ENCODE measurements at places on chromosomes 1 and 21.

DNA sequence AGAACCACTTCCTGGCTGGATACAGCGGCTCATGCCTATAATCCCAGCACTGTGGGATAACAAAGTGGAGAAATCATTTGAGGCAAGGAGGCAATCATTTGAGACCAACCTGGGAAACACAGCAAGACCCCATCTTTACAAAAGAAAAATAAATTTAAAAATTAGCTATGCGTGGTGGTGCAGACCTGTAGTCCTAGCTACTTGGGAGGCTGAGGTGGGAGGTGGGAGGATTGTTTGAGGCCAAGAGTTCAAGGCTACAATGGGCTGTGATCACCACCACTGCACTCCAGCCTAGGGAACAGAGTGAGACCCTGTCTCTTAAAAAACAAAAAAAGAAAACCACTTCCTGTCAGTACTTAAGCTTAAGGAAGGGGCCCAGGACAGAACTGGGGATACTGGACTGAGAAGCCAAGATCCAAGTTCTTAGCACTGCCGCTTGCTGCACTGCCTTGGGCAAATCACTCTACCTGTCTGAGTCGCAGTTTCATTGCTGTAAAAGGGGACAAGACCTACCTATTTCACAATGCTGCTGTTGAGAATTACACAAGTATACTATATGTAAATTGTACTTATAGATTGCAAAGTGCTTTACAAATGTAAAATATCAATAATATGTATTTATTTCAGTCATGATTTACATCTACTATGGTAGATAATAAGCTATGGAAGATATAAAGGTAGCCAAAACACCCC is 154.9 kb downstream of the RERE start:
- no peak for ATAC-seq

- ATAC-seq = no peak
These were observed 120.1 kb downstream of the SYT2 start for GRCh38 chr1:202590126-202590525.

GRCh38 chr21:15061279-15061678 is 3.5 kb downstream of the NRIP1 start:
- ATAC-seq = no peak

DNA sequence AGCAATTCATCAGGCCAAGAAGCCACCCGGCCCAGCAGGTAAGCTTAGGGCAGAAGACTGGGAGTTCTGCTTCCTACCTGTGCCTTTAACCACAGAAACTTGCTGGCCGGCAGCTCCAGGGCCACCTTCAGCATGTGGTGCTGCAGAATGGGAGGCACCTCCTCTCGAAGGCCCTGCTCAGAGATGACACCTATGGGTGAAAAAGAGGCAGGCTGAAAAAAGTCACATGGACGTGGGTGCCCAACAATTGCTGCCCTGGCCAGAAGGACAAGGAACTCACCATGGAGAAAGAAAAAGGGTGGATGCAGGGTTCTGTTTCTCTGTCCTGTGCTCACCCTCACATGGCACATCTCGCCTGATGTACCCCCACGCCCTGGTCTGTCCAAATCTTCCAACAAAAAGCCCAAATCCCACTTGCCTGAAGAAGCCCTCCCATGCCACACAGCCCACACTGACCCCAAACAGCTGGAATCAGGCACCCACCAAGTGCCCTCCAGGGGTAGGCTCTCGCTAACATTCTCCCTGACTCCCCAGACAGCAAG is 33.0 kb downstream of the URB1 start:
- no peak for ATAC-seq

DNA sequence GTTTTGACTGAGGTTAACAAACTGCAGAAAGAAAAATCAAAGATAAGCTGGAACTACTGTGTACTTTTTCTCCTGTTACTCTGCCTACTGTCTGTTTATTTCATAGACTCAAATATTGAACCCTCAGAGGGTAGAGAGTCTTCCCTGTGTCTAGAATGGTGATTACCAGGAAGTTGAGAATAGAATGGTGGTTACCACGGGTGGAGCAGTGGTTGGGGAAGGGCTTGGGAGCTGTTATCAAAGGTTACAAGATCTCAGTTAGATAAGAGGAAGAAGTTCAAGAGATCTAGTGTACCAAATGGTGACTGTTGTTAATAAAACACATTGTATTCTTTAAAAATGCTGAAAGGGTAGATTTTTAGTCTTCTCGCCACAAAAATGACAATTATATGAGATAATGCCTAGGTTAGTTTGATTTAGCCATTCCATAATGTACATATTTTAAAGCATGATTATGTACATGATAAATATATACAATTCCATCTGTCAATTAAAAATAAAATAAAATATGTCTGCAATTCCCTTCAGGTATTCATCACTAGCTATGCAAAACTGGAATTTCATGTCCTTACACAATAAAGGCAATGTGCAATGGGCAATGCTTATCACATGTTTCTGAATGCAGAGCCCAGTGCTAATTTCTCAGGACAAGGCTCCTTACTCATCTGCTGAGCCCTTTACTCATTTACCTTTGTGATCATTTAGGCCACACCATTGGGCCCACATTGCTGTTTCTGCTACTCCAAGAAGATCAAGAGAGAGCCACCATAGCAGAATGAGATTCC is 474.3 kb upstream of the CAMK1G start:
- ATAC-seq = no peak

DNA sequence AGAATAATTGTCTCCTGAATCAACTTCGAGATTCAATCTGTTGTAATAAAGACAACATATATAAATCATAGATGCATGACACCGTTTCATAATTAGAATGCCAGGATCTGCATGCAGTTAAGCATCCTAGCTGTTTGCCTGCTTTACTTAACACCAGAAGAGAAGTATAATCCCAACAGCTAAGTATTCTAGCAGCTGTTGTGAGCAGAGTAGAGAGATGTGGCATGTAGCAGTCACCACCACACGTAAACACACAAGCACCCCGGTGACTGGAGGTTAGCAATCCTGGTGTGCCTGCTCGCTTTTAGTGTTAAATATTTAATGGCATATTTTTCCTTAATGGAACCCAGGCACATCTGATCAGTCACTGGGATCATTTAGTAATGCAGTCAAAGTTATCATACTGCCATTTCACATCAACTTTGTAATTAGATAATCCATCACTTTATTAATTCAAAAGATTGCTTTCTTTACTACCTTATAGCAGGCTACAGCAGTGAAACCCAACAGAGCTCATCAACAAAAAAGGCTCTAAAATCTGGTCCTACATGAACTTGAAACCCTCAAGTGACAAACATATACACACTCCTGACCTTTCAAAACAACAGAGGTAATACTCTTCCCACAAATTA is 187.9 kb downstream of the SMYD3 start:
- ATAC-seq = no peak

DNA sequence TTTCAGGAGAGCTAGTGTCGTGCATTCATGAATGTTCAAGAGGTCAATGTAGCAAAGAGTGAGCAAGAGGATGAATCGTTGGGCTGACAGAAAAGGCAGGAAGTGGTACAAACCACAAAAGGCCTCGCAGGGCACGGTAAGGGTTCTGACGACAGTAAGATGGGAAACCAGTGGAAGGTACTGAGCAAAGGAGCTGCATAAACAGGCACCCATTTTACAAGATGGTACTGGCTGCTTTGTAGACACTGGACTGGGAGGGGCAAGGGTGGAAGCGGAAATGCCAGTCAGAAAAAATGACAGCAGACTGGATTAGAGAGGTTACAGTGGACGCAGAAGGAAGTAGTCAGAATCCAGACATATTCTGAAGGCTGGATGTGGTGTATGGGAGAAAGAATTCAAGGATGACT is 123.5 kb downstream of the PTPN14 start:
- ATAC-seq = peak; percentile 81

GRCh38 chr1:57017717-57018116 is 51.9 kb upstream of the C8B start:
- ATAC-seq = no peak

DNA sequence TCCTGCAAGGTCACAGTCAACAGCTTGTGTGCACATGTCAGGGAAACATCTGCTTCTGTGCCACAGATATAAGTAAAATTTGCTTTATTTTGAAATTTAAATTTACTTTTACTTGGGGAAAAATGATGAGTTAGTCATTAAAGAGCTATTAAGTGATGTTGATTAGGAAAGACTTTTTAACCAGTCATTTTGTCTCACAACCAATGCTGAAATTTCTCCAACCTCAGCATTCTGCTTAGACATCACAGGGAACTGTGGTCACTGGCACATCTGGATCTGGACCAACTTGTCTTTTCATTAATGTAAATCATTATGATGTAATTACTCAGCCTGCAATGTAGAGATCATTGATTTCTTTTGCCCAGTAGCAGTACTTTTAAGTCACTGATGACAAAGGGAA is 301.0 kb downstream of the TTLL7 start:
- ATAC-seq = no peak

DNA sequence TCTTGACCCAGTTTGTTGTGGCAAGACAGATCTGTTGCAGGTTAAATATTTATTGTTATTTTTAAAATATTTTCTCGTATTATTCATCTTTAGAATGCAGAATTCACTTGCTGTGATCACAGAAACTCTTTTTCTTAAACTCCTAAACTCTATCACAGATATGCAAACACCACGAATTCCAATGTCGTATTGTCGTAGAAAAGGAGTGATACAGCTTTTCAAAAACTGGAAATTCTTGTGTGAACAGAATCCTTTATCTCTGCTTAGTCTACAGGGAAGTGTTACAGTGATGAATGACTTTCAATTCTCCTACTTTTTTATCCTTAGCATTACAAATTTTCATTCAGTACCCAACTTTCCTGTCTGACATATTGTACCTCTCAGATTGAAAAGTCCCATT is 1329.5 kb upstream of the B3GALT2 start:
- ATAC-seq = no peak

- no peak for ATAC-seq
These were observed 139.2 kb downstream of the PTPRC start for GRCh38 chr1:198778049-198778448.

DNA sequence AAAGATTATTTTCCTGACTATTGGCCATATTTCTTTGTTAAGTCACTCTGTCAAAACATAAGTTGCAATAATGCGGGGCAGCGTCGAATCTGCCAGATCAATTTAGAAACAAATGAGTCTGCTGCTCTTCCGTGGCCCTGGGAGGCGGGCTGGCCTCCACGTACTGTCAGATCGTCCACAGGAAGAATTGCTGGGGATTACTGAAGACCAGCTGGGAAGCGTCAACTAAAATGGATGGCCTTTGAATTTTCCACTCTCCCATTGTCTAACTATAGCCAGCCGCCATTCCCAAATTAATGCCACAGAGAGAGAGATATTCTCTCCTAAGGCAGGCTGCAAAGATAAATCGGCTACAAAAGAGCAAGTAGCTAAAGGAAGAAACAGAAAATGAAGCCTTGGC is 560.2 kb downstream of the SMYD3 start:
- ATAC-seq = no peak

DNA sequence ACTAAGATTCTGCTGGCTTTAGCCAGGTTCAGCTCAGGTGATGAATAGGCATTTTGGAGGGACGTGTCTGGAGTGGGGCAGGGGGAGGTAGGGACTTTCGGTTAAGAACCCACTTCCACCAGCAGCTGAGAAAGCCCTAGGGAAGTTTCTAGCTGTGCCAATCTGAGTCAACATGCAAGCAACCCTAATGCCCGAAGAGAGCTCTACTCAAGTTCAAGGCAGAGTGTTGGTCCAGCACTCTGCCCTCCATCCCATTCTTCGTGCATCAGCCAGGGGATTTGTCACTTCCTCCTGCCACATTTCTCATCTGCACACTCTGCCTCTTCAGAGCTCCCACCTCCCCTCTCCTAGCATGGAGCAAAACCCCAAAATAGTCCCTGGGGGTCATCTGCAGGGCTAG is 208.8 kb downstream of the HIVEP3 start:
- no peak for ATAC-seq

DNA sequence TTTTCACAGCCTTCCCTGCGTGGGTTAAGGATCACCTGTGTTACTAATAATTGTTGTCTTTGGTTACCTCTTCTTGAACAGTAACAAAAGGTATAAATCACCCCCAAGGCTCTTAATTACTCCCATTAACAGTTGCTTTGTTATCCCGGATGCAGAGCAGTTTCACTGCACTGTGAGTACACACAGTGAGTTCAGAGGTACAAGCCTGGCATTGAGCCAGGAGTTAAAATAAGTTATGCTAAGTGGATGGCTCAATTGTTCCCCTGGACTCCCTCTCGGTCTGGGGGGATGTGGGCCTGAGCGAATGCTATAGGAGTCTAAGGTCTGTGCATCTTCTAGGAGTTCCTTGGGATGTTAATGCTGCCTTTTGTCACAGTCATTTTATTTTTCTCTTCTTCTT is 258.3 kb downstream of the ATG4C start:
- no peak for ATAC-seq

GRCh38 chr1:65002508-65003315 is 36.4 kb upstream of the JAK1 start:
- peak; percentile 88 for ATAC-seq

DNA sequence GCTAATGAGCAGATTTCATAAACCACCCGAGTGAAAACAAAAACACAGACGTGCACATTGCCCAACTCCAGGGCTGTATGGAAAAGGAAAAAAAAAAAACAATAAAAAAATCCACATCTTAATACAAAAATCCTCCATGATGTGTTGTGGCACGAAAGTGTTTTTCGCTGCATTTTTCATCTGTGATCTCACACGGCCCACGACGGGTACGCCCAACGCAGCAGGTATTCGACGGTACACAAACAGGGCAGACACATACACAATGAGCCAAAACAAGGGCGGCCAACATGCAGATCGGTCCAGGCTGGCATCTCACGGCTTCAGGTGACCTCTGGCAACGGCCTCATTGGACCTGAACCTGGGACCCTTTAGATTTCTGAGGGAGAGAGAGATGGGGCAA is 31.1 kb downstream of the CASZ1 start:
- ATAC-seq = no peak
